Fibroblast of skin of abdomen (primary cell): ENCODE measurements at places on chromosomes 13 and 19.

- DNase-seq: no peak
These were observed 297.4 kb downstream of the DCLK1 start for GRCh38 chr13:35833608-35834275.

DNA sequence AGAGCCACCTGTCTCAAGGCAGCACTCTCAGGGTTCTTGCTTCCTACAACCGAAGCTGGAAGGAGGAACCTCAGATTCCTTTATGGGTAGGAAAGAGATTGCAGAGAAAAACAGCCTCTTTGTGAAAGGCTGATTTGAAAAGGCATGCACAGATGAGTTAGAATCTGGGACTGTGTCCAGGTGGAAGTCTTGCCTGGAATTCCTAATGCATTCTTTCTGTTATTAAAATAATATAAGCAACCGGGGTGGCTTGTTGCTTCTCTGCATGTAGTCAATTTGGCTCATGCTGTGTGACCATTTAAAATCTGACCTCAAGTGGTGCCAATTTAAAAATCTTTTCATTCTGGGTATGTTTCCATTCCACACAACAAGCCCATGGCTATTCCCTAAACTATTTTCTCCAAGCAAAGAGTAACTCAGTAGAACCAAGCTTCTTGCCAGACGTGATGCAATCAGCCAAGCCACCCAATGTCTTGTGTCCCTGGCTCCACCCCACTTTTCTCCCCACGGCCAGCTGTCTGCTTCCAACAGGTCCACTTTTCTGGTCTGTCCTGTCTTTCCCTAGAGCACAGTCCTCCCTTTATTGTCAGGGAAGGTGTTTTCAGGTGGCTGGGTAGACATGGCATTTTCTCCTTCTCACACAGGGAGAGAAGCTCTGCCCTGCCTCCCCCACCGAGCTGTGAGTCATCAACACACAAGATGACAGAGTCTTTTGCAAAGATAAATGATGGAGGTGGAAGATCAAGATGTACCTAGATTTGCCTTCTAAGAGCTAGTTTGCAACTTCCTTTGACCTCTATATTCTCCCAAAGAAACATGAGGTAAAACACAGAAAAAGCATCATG, 394.3 kb downstream of the FOXO1 start:
- DNase-seq: peak; percentile 78

GRCh38 chr19:49368711-49369358, 5.2 kb downstream of the DKKL1 start:
- DNase-seq: no peak

DNA sequence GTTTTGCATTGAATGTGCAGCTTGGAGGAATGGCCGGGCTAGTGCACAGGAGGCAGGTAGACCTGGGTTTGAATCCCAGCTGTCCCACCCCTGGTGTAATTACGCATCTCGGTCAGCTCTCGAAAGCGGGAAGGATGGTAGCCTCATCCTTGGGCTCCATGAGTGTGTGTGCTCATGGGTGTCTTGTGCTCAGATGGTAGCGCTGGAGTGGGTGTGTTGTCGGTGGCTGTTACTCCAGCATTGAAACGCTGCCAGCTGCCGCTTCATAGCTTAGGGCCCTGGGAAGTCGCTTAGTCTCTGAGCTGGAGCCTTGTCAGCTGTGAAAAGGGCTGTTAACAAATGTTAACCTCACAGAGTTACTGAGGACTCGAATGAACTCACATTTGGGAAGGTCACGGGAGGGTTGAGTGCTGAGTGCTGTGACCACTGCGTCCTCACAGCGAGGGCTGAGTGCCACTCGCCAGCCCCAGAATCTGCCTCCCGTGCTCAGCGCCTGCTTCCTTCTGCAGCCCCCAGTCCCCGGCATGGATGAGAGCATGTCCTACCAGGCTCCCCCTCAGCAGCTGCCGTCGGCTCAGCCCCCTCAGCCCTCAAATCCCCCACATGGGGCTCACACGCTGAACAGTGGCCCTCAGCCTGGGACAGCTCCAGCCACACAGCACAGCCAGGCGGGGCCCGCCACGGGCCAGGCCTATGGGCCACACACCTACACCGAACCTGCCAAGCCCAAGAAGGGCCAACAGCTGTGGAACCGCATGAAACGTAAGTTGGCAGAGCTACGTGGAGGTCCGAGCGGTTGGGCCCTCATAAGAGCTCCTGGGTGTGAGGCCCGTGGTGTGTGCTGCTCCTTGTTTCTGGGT, 5.2 kb downstream of the LENG8 start:
- no peak for DNase-seq

- no peak for DNase-seq
These were observed 264.5 kb upstream of the TSHZ3 start for GRCh38 chr19:31613683-31614219.

DNA sequence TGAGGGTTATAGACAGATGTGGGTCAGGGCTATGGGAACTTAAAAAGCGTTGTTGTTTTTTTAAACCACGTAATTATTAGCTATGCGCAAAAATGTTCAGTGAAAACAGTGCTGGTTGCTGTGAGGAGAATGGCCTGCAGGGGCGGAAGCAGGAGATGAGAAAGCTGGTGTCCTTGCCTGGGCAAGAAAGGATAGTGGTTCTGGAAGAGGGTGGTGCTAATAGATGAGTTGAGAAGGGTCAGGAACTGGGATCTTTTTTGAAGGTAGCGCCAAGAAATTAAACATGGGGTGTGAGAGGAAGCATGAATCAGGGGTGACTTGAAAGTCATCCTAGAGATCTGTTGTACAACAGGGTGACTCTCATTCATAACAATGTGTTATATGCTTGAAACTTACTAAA, 4.8 kb upstream of the SMG9 start:
- DNase-seq: peak; percentile 57

- no peak for DNase-seq
These were observed 74.8 kb downstream of the ABCC4 start for GRCh38 chr13:95226476-95226875.
